NCI-H460 (cell line): ENCODE measurements at places on chromosomes 6 and 20. TPM values are rescaled to one million over a fixed set of nuclear protein-coding genes. Genes with fewer than 3 reads are reported as not detected.

Gene RGS17
- total RNA-seq = 0.14 and 0.20 TPM in 2 replicates

Gene SLC17A1
- not detected in 2 replicates for total RNA-seq

Gene NEDD9
- total RNA-seq = 40.7 and 45.9 TPM in 2 replicates

Gene RBM38
- 18.2 and 20.6 TPM in 2 replicates for total RNA-seq

Gene CALHM4
- total RNA-seq = not detected in 2 replicates

DNA sequence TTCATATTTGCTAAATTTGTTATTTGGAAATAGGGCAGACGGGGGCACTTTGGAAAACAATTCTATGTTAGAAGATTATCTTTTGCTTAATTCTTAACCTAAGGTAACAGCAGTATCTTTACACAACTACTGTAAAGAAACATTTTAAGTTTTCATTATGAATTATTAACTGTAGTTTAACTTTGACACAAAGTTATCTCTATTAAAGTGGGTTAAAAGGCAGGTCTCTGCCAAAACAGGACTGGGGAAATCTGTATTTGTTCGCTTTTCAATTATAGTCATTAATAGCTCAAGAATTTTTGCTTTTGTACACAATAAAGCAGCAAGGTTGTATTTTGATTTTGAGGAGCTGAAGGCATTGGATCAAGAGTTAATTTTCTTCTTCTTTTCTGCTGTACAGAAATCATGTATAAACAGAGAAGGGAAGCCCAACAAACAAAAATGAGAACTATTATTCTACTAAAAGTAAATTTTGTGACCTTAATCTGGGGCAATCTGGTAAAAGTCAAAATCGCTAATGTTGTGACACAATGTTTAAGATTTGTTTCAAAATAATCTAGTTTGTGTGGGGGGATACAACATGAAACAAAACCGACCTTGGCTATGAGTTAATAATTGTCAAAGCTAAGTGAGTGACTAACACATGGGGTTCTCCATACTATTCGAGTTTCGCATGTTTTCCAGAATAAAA, 2.9 kb downstream of the STAU1 start:
- no peak for DNase-seq

DNA sequence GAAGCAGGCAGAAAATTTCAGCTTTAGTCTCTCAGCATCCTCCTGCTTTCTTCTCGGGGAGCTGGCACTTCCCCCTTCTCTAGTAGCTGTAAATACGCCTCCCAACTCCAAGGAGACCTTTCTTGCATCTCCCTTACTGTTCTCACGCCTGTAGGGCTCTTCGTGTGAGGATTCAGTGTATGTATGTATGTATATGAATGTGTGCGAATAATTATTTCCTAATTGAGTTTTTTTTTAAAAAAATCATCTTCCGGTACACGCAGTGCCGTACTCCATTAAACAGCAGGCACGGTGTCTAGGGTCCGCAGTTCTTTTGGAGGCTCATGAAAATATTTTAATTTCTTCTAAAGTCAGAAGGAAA, 85.4 kb downstream of the HFE start:
- DNase-seq = no peak

DNA sequence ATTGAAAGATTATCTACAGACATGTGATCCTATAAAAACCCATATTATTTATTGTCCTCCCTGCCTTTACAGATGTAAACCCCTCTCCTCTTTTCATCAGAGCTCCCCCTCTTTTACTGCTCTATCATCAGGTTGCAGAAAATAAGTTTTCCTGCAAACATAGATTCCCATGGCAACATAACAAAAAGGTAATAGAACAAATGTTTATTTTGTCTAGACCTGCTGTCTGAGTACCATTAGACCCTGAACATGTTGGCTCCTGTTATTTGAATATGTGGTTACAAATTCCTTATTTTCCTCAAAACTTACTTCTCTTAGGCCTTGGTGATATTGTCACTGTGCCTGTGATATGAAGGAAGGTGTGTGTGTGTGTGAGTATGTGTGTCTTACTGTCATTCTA, 11.5 kb downstream of the MAPK14 start:
- DNase-seq = no peak

- DNase-seq = no peak
Measured at GRCh38 chr20:21214431-21214830, 88.5 kb downstream of the KIZ start.

DNA sequence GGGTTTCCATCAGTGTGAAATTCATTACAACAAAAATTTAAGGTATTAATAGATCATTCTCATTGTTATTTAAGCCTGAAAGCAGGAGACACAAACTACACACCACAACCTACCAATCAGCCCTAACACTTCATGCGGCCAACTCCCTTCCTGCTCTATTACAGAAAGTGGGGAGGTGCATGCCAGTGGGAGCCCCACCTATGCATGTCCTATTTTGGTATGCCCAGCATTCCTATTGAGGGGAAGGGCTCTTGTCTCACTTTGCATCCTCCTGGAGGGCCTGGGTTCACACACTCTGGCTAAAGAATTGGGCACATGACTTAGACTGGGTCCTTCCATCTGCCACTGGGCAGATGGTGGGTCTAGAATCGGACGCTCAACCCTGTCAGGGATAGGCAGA, 450.0 kb downstream of the PTPRT start:
- DNase-seq = no peak

DNA sequence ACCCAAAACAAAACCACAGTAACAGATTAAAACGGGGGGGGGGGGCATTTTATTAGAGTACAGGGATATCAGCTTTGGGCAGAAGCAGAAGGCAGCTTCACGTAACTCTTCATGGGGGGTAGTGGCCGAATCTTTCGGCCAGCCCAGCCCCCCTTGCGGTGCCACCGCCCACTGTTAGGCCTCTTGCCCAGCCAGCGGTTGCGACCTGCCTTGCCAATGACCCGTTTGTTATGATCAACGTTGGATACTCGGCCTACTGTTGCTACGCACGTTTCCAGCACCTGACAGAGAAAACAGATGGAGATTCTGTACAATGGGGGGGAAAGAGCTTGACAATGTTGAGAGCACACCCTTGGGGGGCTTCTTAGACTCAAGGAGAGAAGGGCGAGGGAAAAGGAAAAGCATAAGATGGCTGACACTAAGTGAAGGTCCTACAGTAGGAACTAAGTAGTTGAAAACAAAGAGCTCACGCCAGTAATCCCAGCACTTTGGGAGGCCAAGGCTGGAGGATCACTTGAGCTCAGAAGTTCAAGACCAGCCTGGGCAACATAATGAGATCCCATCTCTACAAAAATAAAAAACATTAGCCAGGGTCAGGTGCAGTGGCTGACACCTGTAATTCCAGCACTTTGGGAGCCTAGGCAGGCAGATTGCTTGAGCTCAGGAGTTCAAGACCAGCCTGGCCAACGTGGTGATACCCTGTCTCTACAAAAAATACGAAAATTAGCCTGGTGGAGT, 724 bp upstream of the CUL7 start:
- no peak for DNase-seq

GRCh38 chr20:38342713-38343310, 3.5 kb upstream of the LBP start:
- no peak for DNase-seq

DNA sequence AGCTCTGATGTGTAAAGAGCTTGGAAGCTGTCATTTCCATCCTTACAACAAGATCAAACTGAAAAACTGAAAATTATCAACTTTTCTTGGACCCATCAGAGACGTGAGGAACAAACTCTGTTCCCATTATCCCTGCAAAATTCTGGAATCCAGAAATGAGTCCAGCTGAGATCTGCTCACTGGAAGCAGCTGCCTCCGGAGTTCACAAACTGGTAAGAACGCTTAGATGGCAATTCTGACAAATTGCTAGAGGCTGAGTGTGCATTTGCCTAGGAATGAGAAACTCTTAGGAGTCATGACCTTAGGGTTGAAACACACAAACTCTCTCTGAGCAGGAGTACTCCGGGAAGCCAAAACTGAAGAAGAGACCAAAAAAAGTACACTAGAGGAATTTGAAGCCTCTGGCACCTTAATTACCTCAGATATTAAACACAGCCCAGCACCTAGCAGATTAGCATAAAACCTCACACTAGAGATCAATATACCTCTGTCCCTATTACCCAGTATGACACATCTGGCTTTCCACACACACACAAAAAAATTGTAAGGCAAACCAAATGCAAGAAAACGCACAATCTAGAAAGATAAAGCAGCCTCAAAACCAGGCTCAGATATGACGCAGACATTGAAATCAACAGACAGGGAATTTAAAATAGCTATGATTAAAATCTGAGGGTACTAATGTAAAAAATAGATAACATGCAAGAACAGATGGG, 233.5 kb upstream of the SGK1 start:
- DNase-seq = peak; percentile 54

GRCh38 chr6:17101422-17102257, at the start of gene STMND1:
Gene STMND1, plus strand, starts transcription at chr6:17102050. Its CDS starts 208 bp downstream, at chr6:17102258.
- no peak for DNase-seq

DNA sequence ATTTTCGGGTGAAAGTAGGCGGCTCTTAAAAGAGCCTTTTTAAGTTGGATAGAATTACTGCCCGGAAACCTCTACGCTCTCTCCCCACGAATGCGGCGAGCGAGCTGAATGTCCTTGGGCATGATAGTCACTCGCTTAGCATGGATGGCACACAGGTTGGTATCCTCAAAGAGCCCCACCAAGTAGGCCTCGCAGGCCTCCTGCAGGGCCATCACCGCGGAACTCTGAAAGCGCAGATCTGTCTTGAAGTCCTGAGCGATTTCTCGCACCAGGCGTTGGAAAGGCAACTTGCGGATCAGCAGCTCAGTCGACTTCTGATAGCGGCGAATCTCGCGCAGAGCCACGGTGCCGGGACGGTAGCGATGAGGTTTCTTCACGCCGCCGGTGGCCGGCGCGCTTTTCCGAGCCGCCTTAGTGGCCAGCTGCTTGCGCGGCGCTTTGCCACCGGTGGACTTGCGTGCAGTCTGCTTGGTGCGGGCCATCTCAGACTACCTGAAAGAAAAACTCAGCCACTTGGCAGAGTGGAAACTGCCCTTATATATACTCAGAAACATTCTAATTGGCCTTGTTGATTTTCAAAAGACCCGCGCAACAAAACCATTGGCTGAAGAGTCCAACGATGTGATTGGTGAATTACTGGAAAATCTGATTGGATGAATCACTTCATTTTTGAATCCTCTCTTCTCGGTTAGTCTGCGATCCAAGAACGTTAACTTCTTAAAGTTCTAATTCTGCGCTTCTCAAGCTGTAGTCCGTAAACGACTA, 93.9 kb upstream of the BTN3A2 start:
- no peak for DNase-seq

DNA sequence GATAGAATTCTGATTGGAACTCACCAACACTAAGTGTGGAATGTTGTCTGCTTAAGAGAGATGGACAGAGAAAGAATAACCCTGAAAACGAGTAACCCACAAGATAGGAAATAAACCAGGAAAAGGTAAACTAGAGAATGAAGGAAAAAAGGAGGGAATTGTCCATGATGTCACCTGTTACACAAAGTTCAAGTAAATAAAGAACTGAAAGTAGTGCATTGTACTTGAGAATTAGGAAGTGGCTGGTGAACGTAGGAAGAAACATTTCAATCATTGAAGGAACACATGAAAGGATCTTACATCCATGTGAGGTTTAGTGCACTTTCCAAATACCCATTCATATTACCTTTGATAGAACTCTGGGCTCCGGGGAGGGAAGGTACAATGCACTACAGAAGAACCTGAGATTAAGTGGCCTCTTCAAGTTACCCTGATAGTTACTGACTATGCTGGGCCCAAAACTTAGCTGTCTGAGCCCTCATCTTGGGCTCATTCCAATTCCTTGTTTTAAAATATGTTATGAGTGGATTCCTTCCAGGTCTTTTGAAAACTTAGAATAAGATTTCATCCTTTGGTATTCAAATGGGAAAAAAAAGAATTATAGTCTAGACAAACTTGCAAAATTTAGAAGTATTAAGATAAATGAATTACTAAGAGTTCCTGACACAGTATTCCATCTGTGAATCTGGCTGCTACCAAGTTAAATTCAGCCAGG, 1.1 kb upstream of the STX7 start:
- no peak for DNase-seq

DNA sequence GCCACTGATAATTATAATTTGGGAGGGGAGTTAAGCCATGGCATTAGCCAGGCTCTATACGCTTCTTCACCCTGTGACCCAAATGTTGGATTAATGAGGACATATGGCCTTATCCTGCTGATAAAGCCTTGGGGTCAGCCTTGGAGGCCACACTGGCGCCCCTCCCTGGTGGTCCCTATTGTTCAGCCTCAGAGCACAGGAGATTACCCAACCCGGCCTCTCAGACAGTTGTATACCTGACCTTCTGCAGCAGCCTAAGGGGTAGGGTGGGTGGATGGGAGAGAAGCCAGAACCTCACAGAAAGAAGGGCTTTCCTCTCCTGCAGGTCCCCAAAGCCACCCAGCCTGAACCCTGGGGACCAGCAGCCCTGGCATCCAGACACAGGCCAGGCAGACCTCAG, 76.8 kb downstream of the LINC00237 start:
- DNase-seq = no peak

- DNase-seq = no peak
Measured at GRCh38 chr20:58557733-58558342, 42.6 kb upstream of the APCDD1L start.

DNA sequence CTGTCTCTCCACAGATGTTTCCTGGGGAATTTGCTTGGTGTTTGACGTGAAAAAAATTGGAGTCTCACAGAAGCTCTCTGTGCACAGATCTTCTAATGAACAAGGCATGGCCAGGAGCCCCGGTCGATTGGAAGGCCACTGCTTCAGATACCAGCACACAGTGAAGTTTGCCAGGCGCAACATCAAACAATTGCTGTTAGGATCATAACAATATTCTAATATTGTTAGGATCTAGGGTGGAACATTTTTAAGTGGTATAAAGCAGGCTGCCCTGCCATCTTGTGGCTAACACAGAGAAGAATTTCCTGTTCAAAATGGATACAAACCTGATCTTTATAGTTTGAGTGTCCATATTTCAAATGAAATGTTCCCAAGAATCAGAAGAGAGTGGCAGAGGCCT, 64.1 kb downstream of the C6orf118 start:
- no peak for DNase-seq

DNA sequence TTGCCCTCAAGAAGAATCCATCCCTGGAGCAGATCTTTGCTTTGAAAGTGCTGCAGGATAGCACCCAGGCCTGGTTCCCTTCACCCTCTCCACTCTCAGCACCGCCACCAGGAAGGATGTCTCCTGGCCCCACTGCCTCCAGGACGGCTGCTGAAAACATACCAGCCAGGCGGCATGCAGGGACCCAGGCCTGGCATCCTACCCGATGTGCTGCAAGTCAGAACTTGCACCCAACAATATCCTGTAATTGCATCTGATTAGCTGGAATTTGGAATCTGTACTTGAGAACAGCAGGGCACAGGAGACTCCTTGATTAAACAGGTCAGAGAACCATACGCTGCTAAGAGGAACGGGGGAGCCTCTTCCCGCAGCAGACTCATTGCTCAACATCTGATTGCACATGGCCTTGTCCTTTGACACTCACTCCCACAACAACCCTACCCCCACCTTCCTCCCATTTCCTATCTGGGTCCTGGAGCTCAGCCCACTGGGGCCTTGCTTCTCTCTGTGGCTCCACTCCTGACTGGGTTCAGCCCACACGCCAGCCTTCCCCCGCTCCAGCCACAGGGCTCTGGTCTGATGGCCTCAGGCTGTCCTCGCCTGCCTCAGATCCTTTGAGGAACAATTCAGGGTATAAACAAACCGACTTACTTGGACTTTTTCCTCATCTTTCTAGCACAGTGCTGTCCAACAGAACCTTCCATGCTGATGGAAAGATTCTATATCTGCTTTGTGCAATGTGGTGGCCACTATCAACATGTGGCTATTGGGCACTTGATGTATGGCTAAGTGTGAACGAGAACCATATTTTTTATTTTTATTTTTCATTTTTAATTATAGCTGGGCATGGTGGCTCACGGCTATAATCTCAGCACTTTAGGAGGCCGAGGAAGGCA, 78.0 kb downstream of the FGD2 start:
- DNase-seq = no peak
